ENCODE measurements at places on chromosomes 2 and 18. TPM values are rescaled to one million over a fixed set of nuclear protein-coding genes. Genes with fewer than 3 reads are reported as not detected.
A peak's percentile ranks its signal among the peaks of the same experiment; 100 is the strongest.

DNA sequence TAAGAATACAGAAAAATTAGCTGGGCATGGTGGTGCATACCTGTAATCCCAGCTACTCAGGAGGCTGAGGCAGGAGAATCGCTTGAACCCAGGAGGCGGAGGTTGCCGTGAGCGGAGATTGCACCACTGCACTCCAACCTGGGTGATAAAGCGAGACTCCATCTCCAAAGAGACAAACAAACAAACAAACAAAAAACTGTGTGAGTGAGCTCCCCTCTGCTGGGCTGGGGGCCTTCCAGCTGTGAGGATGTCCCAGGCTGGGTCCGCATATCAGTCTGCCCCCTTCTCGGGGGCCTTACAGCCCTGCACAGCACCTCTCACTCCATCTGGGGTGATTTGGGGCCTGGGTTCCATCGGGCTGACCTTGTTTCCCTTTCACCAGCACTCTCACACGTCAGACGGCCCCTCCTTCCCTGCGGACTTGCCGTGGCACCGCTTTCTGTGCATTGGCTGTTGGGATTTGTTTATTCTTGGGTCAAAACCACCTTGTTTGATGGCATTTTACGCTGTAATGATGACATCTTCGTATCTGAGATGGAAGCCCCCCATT, 2.8 kb upstream of the KLHL30 start:
- no peak for DNase-seq

GRCh38 chr2:30984148-30984547, 154.1 kb downstream of the GALNT14 start:
- DNase-seq: no peak

GRCh38 chr2:159807183-159808031, 9.4 kb upstream of the CD302 start:
- peak; percentile 13 for DNase-seq

DNA sequence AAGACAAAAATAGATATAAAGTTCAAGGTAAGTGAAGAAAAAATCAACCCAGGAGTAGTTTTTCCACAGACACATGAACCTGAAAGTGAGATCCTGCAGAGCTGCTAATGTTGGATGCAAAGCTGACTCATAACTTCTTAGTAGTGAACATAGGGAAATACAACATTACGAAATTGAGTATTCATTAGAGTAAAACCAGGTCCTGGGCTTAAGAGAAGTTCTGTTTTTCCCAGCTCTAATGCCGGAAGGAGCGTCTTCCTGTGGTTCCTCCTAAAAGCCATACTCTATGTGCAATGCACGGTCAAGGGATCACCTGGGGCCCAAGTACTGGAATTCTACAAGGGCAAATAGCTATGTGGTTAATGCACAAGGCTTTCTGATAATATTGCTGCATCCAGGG, 141.7 kb downstream of the RBMS1 start:
- DNase-seq: no peak

- no peak for DNase-seq
Measured at GRCh38 chr2:11808016-11808400, 61.6 kb downstream of the LPIN1 start.

DNA sequence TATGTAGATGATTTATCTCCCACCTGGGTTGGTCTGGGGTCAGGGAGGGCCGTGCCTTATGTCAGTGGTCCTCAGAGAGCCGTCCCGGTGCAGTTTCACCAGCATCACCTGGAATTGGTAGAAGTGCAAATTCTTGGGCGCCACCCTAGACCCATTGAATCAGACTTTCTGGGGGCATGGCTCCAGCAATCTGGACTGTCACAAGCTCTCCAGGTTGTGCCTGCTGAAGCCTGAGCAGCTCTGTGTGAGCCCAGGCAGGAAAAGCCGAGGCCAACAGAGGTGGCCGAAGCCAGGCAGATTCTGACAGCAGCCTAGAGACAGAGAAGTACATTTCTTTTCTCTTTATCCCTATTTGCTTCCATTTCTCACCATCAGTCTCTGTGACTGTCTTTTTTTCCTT, 98.4 kb upstream of the SEC11C start:
- DNase-seq: no peak

- no peak for DNase-seq
Measured at GRCh38 chr2:241996100-241996499, 126.6 kb downstream of the RTP5 start.

DNA sequence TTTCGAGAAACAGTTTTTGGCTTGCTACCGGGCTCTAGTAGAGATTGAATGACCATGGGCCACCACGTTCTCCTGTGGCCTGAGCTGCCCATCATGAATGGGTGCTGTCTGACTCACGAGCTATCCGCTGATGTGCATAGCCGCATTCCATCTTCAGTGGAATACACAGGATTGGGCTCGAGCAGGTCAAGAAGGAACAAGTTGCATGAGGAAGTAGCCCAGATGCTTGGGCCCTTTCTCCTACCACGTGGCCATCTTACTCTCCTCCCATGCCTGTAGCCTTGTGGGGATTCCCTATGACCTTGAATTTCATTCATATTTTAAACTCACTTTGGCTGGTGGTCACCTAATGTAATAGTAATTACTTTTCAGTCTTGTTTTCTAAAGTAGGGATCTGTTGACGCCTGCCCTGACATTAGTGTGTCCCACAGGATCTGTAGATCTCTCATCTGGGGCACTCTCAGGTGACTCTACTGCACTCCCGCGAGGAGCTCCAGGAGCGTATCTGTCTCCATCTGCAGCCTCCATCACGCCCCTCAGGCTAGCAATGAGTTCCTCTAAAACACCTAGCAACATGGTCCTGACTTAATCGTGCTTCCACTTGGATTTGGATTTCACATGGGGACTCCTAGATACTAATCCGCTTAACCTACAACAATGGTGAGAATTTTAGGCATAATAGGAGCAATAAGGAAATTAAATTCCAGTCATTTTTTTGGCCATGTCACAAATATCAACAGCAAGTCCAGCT, 67.8 kb downstream of the PSMG2 start:
- no peak for DNase-seq

GRCh38 chr2:32652555-32653209, 24.8 kb downstream of the TTC27 start:
- DNase-seq: no peak

DNA sequence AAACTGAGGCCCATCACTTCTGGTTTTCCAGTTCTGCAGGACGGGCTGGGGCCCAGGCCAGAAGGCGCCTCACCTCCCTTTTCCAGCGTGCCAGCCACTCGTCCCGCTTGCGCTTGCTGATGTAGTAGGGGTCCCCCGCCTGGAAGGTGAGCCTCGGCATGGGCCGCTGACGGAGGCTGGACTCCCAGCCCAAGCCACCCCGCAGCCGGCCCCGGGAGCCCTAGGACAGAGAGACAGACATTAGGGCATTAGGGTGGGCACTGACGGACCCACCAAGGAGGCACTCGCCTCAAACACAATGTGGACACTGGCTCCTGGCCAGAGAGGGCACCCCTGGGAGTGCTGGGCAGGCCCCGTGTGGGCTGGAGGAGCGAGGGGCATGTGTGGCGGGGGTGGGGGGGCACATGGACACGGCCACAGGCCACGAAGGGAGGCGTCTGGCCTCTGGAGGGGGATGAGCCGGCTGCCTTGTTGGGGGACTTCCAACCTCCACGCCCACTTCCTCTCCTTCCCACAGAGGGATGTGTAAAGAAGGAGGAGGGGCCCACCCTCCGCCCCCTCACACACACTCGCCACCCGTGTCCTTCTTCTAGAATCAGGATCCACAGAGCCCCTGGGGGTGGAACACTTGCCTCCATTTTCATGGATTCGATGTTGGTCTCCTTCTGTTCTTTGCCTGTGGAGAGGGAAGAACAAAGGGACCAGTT, 66.7 kb downstream of the DNMT3A start:
- no peak for DNase-seq

GRCh38 chr2:27709960-27710575, 46.4 kb downstream of the SLC4A1AP start:
- DNase-seq: no peak

The CGREF1 gene
- polyA plus RNA-seq: 1.1 TPM

The ATP8B1 gene
- 14.6 TPM for polyA plus RNA-seq

The WNT6 gene
- not detected for polyA plus RNA-seq

The FBLN7 gene
- 0.12 TPM for polyA plus RNA-seq

The CRYBA2 gene
- not detected for polyA plus RNA-seq
